ENCODE measurements at places on chromosomes 16 and 17. TPM values are rescaled to one million over a fixed set of nuclear protein-coding genes. Genes with fewer than 3 reads are reported as not detected.

- no peak for DNase-seq
Observed at GRCh38 chr17:77054936-77055335, 85.8 kb upstream of the SEC14L1 start.

The CLEC18A gene
- under 0.01 TPM for total RNA-seq

The DNAI2 gene
- not detected for total RNA-seq

DNA sequence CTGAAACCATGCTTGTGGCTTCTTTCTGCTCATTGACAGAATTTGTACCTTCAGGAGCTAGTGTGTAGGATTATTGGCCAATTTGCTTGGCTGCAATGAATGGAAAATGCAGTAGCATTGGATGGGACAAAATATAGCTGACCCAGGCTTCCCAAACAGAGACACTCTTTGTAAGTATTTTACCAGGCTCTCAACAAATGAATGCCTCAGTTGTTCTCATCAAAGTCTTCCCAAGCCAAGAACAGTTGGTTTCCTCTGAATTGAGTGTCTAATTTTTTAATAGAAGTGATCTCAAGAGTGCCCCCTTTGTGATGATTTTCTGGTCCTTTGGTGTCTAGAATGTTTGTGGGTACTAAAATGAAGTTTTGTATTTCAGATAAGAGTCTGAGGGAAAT is 140.9 kb downstream of the SHISA9 start:
- no peak for DNase-seq

The CIBAR2 gene
- total RNA-seq = 0.18 TPM

- DNase-seq = peak; percentile 33
Observed at GRCh38 chr16:191831-192230, 11.6 kb downstream of the HBQ1 start.

DNA sequence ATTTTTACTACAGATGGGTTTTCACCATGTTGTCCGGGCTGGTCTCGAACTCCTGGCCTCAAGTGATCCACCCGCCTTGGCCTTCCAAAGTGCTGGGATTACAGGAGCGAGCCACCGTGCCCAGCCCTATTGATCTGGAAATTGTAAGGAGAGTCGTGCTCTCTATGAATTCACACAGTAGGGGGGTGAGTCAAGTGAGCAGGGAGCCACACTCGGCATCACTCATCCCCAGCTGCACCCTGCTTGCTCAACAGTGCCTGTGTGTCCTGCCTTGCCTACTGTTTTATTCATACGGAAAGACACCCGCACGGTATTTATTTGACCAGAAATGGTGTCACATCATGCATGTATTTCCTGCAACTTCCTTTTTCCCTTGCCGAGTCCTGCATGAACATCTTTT is 157.2 kb upstream of the FOXF1 start:
- DNase-seq = peak; percentile 86

DNA sequence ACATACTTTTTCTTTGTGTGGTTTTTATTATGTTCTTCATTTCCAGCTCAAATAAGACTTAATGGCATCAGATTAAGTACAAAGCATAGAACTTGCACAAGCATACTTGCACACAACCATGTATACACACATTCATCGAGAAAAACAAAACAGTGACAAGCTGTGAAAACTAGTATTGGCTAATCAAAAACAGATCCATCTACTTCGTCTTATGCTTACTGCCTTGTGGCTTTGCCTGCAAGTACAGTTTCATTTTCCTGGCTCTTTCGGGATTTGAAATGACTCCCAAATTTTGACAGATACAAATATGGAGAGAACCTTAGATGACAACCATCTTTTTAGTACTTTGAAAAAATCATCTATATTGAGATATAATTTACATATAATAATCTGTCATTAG is 338.3 kb downstream of the BCAS3 start:
- no peak for DNase-seq

GRCh38 chr16:424033-424622 is 1.3 kb upstream of the RAB11FIP3 start:
- peak; percentile 94 for DNase-seq

The FOXJ1 gene
- total RNA-seq = not detected

The KIF19 gene
- total RNA-seq = not detected

All from IMR-90 (cell line).